ENCODE measurements at places on chromosomes 12 and 14.

DNA sequence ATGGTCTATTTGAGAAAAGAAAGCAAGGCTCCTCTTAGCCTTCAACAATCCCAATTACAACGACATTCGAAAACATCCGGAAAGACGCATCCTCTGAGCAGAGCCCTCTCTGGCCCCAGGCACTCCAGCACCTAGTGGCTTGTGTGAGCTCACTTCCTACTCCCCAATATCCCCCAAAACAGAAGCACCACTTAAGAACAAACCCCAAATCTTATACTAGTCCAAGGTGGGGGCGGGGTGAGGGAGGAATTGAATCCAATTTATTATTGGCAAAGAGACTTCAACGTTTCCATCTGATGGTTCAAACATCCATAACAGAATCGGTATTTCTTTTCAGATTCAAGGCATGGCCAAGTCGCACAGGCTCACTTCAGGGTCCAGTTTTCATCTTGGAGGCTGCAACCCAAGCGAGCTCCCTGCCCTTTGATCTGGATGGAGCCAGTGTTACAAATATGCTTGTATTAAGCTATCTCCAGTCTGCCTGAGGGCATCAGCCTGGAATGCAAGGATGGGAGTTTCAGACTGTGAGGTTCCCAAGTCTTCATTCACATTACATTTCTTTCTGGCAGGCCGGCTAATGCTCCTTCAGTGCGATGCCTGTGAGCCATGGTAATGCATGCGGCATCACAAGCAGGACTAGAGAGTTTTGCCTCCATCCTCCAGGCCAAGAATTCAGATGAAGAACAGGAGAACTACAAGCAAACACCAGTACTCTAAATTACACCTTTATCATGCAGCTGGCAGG lies 132.5 kb upstream of the FOXN3 start:
- no peak for DNase-seq

DNA sequence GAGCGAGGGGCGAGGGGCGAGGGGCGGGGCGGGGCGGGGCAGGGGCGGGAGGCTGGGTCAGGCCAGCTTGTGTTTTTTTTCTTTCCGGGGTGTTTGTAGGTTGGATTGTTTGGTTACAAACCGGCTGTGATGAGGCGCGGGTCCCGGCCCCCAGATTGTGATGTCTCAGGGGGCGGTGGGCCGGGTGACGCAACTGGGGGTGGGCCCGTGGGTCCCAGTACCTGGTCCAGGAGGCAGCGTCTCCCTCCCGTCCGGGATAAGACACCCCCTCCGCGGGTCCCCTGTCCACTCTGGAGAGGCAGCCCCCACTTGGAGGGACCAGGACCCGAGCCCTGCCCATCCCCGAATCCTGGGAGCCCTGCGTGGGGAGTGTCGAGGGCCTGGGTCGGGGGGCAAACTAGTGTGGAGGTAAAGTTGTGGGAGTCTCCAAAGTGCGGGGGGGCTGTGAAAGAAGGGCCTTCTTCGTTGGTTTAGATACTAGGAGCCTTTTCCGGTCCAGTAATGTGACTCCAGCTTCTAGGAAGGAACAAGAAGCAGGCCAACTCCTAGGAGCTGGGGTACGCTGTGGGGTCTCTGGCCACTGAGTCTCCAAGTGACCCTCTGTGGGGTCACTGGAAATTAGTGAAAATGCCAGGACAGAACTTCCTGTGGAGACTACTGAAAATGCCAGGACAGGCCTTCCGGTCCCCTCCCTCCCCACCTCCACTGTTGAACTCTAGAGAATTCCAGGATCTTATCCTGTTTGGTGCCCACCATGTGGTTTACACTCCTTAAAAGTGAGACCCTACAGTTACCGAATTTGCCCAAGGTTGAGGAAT lies 579 bp upstream of the CLMN start:
- no peak for DNase-seq

DNA sequence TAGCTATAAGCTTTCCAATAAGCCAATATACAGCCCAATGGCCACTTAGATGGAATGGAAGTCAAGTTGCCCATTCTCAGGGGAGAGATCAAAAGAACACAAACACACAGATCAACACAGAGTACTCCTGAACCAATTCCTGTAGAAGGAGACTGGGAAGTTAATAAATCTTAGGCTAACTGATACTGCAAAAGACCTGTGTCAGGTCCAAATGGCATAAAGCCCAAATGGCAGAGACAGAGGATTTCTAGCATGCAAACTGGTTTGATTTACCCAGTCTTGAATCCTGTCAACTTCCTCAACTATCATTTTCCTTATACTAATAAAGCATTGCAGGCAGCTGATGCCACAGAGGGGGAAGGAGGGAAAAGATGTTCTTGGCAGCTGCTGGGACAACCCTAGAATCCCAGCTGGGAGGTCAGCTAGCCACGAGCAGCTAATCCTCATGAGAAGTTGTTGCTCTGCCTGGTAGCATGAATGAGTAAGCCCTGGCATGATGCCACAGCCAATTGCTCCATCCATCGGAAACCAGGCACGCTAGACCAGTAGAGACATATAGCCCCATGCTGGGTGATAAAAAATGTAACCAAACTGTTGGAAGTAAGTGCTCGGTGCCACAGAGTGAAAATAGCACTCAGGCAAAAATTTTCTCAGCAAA lies 26.2 kb downstream of the ANG start:
- no peak for DNase-seq

DNA sequence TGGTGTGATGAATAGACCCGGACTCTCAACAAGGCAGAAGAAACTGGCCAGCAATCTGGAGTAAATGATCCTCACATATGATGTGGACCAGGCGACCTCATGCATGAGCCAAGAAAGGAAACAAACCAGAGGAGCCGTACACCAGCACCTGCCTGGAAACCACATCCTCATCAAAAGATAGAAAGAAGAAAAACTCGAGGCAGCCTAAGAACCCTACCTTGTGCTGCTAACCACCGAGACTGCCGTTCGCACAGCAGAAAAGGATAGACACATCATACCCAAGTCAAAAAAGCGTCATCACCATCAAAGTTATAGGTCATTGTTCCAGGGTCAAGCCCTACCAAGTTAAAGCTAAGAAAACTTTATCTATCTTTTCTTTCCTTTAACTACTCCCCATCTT lies 66.7 kb downstream of the RESF1 start:
- no peak for DNase-seq

DNA sequence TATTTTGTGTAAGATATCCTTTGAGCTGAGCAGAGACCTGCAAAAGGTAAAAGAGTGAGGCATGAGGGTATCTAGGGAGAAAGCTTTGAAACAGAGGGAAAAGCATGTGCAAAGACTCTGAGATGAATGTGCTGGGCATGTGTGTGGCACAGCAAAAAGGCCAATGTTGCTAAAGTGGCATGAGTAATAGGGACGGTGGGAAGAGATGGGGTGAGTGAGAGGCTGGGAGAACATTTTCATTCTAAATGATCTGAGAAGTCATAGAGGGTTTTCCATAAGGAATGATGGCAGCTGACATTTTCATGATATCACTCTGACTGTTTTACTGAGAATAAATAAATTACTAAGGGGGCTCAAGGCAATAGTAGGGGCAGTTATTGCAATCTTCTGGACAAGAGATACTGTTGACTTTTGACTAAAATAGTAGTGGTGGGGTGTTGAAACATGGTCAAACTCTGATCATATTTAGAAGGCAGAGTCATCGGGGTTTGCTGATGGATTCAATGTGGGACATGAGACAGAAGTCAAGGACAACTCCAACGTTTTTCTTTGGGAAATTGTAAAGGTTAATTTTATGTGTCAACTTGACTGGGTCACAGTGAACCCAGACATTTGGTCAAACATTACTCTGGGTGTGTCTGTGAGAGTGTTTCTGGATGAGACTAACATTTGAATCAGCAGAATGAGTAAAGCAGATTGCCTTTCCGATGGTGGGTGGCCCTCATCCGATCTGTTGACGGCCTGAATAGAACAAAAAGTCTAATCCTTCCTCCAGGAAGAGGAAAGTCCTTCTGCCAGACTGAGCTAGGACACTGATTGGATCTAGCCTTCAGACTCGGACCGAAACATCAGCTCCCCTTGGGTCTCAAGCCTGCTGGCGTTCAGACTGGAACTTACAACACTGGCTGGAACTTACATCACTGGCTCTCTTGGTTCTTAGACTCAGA lies 193.9 kb upstream of the PLXNC1 start:
- DNase-seq = no peak

DNA sequence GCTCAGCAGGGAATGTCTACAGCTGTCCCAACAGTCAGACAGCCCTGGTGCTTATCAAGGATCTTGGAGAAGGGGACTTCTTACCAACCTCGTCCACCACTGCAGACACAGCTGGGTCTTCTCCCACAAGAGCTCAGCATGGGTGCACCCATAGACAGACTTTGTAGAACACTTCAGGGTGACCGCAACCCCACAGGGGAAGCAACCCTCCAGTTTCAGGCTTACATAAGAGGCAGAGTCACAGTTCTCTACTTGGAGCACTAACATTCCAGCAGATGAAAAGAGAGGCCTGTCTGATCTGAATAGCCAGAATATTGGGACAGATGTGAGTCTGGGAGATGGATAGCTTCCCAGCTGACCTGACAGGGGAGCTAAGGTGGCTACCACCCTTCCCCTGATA lies 3.5 kb upstream of the CLEC1A start:
- DNase-seq = no peak
